A172 (cell line): ENCODE measurements at places on chromosomes 2 and 18. TPM values are rescaled to one million over a fixed set of nuclear protein-coding genes. Genes with fewer than 3 reads are reported as not detected.
A peak's percentile ranks its signal among the peaks of the same experiment; 100 is the strongest.

- DNase-seq = peak; percentile 67
These were observed 36.2 kb upstream of the LPIN1 start for GRCh38 chr2:11710210-11710609.

- no peak for DNase-seq
These were observed 38.4 kb downstream of the C1QL2 start for GRCh38 chr2:119119999-119120756.

GRCh38 chr18:65936678-65937077 lies 185.9 kb downstream of the CDH7 start:
- DNase-seq = no peak

GRCh38 chr2:57434441-57434840 lies 612.2 kb upstream of the VRK2 start:
- no peak for DNase-seq

DNA sequence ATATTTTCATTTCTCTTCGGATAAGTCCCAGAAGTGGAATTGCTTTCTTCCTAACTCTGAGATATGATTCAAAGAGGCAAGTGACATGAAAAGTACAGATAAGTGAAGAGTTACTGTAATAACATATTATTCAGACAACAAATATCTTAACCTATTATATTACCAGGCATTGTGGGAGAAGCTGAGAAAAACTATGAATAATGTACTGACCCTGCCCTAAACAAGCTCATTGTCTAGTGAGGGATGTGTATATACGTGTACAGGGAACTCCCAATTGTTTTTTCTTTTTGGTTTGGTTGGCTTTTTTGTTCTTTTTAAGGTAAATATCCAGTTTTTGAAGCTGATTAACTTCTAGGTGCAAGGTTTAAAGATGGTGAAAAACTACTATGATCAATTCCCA lies 26.5 kb downstream of the NCKAP1 start:
- no peak for DNase-seq

GRCh38 chr2:12050396-12050795 lies 304.0 kb downstream of the LPIN1 start:
- DNase-seq = peak; percentile 22

GRCh38 chr2:64608867-64609226 lies 44.9 kb downstream of the SERTAD2 start:
- DNase-seq = no peak

- DNase-seq = no peak
These were observed at the start of gene TNFRSF11A for GRCh38 chr18:62324917-62325805. TNFRSF11A (plus strand) TSS chr18:62325310; CDS start chr18:62325353, 43 bp downstream.

DNA sequence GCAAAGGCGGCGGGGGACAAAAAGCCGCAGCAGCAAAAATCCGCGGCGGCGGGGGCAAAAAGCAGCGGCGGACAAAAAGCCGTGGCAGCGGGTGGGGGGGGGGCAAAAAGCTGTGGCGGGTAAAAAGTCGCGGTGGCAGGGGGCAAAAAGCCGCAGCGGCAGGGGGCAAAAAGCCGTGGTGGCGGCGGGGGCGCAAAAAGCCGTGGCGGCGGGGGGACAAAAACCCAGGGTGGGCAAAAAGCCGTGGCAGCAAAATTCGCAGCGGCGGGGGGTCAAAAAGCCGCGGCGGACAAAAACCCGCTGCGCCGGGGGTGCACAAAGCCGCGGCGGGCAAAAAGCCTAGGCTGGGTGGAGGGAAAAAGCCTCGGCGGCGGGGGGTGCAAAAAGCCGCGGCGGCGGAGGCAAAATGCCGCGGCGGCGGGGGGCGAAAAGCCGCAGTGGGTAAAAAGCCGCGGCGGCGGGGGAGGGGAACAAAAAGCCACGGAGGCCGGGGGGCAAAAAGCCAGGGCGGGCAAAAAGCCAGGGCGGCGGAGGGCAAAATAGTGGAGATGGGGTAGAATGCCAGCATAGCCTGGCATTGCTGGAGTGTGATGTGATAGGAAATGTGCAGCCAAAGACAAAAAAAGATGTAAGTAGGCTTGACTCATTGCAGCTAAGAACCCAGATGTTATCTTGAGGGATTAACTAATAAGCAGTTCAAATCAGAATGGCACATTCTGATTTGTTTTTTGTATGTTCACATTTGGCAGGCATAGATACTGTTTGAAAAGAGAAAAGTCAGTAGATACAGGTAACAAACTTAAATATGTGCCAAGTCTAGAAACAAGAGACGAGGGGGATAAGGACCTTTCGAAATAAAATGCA lies 1076.3 kb downstream of the RPIA start:
- no peak for DNase-seq

Gene HK2
- 0.09 and 1.0 TPM in 2 replicates for total RNA-seq

Gene DAW1
- 1.7 and 2.0 TPM in 2 replicates for total RNA-seq

Gene DSG2
- total RNA-seq = 51.7 and 55.3 TPM in 2 replicates

Gene ANKRD30BL
- total RNA-seq = not detected in 2 replicates

Gene MYO7B
- total RNA-seq = 1.6 and 6.1 TPM in 2 replicates

Gene TTC31
- 14.7 and 16.5 TPM in 2 replicates for total RNA-seq
